Hematopoietic multipotent progenitor cell (in vitro differentiated cells): ENCODE measurements at places on chromosomes 2 and 18. TPM values are rescaled to one million over a fixed set of nuclear protein-coding genes. Genes with fewer than 3 reads are reported as not detected.

DNA sequence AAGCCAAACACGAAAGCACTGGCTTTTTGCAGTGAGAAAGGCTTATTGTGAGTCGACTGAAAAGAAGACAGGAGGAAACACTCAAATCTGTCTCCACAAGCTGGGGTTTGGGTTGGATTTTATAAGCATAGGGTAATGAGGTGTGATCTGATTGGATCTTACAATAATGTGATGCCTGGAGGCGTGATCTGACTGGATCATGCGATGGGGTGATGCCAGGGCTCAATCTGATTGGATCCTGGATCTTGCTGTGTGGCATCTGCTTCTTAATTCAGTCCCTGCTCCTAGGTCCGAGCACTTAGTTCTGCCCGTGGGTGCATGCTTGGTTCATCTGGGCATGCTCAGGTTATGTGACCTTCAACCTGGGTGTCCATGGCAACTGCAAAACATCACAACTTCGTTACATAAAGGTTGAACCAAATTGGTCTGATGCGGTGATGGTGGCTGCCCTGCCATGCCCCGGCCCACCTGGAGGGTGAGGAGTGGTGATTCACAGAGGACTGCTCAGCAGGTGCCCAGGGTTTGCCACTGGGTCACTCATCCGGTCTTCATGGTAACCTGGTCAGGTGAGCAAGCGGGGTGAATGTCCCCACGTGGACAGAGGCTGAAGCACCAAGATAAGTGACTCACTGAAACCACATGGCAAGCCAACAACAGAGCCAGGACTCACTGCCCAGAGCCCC is 111.0 kb downstream of the KCNF1 start:
- no peak for DNase-seq

GRCh38 chr2:218927422-218927821 is 32.0 kb upstream of the CDK5R2 start:
- no peak for DNase-seq

DNA sequence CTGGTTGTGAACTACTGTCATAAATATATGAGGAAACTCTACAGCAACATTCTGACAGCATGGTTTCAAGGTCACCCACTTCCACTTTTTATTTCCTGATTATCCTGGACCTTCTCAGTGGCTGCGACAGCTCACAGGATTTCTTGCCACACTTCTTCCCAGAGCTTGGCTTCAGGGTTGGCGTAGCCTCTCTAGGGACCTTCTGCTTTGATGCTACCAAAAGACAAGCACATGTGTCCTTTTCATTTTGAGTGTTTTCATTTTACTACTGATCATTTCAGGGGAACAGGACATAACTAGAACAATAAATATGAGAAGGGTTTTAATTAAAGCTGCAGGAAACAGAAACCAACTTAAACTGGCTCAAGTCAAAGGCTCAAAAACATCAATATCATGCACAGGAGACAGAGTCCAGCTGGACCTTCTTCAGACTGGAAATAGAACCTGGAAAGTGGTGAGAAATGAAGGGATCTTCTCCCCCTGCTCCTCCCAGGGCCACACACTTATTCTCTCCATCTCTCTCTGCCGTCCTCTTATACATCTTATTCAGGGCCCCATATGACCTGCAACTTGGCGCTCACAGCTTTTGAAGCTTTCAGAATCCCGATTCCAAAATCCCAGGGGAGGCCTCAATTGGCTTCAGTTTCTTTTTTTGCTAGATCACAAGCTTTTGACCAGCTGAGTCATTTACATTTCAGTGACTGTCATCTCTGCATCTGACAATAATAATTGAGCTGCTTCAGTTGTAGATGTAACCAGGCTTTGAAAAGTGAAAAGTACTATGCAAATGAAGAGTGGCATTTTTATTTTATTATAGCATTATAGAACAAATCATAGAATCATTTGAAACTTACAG is 9.7 kb downstream of the VIT start:
- no peak for DNase-seq

GRCh38 chr2:144678736-144679135 is 158.8 kb upstream of the ZEB2 start:
- no peak for DNase-seq

DNA sequence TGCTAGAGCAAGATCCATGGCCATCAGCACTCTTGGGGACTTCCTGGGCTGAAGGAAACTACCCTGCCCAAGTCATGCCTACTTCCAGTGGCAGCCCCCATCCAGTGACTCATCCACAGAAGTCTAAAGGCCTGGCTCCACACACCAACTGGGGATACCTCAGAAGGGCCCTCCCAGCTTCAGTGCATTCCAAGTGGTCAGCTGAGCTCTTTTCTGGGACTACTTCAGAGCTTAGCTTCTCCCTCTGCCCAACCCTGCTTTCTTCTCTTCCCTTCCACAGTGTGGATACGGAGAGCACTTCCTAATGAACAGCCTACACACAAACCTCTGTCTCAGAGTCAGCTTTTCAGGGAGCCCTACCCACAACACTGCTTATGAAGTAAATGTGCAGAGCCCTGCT is 66.5 kb downstream of the CLHC1 start:
- DNase-seq: no peak

- no peak for DNase-seq
Measured at GRCh38 chr2:100674666-100675065, 111.9 kb downstream of the PDCL3 start.

- peak; percentile 71 for DNase-seq
Measured at GRCh38 chr18:63578357-63578958, 8.7 kb upstream of the SERPINB13 start.

DNA sequence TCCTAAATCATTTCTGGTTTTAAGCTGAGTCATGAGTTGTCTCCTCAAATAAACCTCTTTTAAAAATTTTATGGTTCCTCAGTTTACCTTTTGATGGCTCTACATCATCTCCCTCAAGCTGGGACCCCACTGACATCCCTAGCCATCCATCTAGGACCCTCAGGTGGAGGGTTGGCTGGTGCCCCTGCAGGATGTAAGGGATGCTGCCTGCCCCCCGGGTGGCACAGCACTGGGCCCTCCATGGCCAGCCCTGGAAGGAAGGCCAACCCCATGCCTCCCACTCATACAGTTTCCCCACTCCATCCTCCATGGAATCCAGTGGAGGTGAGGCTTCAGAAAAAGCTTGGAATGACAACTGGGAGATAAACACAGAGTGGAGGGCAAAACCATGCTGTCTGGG is 17.2 kb upstream of the GPC1 start:
- DNase-seq: no peak

GRCh38 chr2:224359569-224359968 is 42.3 kb downstream of the FAM124B start:
- peak; percentile 29 for DNase-seq

The RAX gene
- total RNA-seq: not detected

The IWS1 gene
- total RNA-seq: 12.1 TPM

The PFN4 gene
- 0.81 TPM for total RNA-seq

The OTOF gene
- 0.27 TPM for total RNA-seq

The LYPD6 gene
- total RNA-seq: 0.27 TPM

The BCL2 gene
- total RNA-seq: 11.8 TPM

The CAVIN2 gene
- total RNA-seq: 39.0 TPM

The TGFA gene
- 0.27 TPM for total RNA-seq
